ENCODE measurements at places on chromosomes 6 and 20.

- peak; percentile 83 for DNase-seq
Measured at GRCh38 chr20:62136283-62137091, 6.7 kb downstream of the PSMA7 start.

DNA sequence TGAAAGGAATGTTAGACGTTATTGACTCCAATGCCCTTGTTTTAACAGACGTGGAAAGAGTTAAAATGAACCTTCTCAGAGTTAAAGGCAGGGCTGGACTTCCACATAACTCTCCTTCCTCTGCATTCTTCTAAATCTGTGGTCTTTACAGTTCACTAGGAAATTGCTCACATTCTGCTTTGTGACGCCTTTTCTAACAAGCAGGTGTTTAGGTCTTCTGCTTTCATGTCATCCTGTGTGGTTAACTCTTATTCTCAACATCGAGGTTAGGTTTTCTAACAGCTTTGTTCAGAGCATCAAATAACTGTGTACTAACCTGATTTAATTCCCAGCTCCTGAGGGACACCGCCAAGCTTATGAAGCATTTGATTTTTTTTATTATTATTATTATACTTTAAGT is 81.3 kb upstream of the NT5E start:
- DNase-seq = no peak

DNA sequence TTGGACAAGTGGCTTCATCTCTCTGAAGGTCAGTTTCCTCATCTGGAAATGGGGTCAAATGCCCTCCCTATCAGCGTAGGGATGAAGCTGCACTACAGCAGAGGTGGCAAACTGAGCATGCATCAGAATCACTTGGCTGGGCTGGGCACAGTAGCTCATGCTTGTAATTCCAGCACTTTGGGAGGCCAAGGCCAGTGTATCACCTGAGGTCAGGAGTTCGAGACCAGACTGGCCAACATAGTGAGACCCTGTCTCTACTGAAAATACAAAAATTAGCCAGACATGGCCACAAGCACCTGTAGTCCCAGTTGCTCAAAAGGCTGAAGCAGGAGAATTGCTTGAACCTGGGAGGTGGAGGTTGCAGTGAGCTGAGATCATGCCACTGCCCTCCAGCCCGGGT is 6.7 kb upstream of the MMP9 start:
- no peak for DNase-seq

DNA sequence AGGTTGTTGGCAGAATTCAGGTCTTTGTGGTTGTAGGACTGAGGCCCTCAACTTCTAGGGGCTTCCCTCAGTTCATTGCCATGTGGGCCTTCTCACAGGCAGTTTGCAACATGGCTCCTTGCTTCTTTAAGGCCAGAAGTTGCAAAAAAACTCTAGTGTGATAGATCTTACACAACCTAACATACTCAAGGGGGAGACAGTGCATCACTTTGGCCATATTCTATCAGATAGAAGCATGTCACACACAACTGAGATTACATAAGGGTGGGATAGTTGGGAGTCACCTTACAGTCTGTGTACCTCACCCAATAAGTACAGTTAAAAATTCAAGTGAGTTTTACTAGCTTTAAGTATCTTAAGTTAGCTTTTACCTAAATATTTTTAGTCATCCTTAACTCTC is 1.6 kb downstream of the SIRPD start:
- no peak for DNase-seq

- no peak for DNase-seq
Measured at GRCh38 chr6:100412872-100413271, 51.8 kb downstream of the SIM1 start.

- no peak for DNase-seq
Measured at GRCh38 chr6:90079560-90080490, 185.6 kb downstream of the GJA10 start.

GRCh38 chr20:44097521-44098255 is 89.3 kb downstream of the JPH2 start:
- no peak for DNase-seq

DNA sequence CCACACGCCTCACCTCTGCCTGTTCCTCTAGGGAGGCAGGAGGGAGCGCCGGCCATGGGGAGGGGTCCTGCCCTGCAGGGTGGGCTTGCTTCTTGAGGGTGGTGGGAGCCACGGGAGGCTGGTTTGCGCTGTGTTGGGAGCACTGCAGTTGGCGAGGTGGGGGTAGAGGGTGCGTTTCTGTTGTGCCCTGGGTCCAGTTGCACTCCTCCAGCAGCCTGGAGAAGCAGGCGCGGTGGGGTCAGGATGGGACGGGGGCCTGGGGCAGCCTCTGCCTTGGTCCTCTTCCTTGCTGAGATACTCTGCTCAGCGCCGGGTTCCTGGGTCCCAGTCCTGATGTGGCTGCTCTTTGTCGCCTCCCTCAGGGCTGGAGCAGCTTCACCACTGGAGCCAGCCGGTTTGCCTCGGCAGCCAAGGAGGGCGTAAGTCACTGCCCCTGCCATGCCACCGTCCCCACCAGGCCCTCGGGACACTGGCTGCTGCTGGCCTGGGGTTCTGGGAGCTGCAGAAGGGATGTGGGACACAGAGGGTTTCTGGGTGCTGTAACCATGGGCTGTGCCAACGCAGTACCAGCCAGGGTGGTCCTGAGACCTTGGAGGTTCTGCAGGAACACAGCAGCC is 8.4 kb downstream of the ARFGAP1 start:
- DNase-seq = peak; percentile 77

GRCh38 chr6:107103082-107103481 is 12.2 kb downstream of the BEND3 start:
- no peak for DNase-seq

DNA sequence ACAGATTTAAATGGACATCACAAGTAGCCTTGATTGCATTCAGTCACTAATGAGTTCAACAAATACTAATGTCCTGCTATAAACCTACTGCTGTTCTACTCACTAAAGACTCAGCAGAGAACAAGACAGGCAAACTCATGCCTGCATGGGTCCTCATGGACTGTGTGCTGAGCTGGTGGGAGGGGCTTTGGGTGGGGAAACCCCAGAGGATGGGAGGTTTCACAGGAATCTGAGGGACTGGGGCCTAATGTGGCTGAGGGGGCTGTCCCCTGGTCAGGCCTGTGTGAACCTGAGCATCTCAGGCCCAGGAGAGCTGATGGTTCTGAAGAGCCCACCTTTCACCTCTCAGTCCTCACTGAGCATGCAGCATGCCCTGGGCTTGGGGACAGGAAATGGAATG is 1.4 kb downstream of the CST8 start:
- DNase-seq = no peak

- no peak for DNase-seq
Measured at GRCh38 chr6:16717275-16717942, 43.9 kb downstream of the ATXN1 start.

- DNase-seq = no peak
Measured at GRCh38 chr6:5636210-5637030, 370.3 kb downstream of the NRN1 start.

DNA sequence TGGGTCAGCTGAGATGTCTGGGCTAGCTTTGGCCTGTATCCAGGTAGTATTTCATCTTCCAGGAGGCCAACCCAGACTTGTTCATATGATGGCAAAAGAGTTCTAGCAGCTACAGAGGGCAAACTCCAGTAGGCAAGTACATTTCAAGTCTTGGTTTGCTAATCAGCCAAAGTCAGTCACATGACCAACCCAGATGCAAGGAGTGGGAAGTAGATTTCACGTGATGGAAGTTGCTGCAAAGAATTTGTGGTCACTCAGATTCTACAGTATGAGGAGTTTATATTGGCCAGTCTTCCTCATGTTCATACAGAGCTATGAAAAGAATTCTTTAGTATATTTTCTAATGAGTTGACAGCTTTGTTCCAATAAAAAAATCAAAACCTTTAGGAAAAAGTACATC is 101.8 kb downstream of the PHACTR1 start:
- no peak for DNase-seq

- DNase-seq = no peak
Measured at GRCh38 chr6:22929311-22929985, 360.1 kb downstream of the HDGFL1 start.

DNA sequence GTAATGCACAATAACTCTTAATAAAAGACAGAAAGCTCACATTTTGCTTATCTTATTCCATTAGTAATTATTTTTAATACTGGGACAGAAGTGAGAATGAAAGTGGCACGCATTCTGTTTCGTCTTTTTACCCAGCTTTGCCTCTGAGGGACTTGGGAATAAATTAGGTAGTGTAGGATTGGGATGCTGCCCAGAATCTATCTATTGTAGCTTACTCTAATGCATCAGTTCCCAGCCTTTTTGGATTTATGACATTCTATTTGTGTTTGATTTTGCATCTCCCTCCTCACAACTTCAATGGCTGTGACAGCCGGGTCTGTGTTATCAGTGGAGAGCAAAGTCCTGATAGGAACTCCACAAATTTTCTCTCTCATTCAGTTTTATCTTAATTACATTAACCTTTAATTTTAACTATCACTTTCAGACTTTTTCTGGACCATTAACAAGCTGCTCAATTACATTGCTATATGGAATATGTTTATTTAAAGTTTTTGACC is 62.9 kb upstream of the TULP4 start:
- peak; percentile 52 for DNase-seq

- DNase-seq = no peak
Measured at GRCh38 chr6:6614096-6614982, 25.8 kb downstream of the LY86 start.

All from HuH-7 (cell line).